ENCODE measurements at places on chromosomes 7 and 10. TPM values are rescaled to one million over a fixed set of nuclear protein-coding genes. Genes with fewer than 3 reads are reported as not detected.
A peak's percentile ranks its signal among the peaks of the same experiment; 100 is the strongest.

- H3K27ac ChIP-seq = peak overlapping the region; percentile 93
- no peak for DNase-seq
- H3K4me3 ChIP-seq = peak overlapping the region; percentile 73
These were observed 1.4 kb upstream of the KLF6 start for GRCh38 chr10:3786295-3787015.

- DNase-seq = no peak
- 0 out of 2 replicates have a peak, but pooled peaks cover 7% of the 10 kb centered on the region for H3K4me1 ChIP-seq
- peaks cover 10% of the 10 kb centered on the region for H3K27me3 ChIP-seq
- H3K4me3 ChIP-seq = no peak overlapping the region
These were observed 136.7 kb downstream of the ACTR3B start for GRCh38 chr7:152896217-152896616.

- DNase-seq = no peak
- H3K4me1 ChIP-seq = no peaks in the 10 kb centered on the region
- H3K27me3 ChIP-seq = no peaks in the 10 kb centered on the region
- H3K4me3 ChIP-seq = no peak overlapping the region
- H3K27ac ChIP-seq = no peak overlapping the region
- no peaks in the 10 kb centered on the region for H3K36me3 ChIP-seq
These were observed 132.4 kb upstream of the FOXK1 start for GRCh38 chr7:4549681-4550080.

DNA sequence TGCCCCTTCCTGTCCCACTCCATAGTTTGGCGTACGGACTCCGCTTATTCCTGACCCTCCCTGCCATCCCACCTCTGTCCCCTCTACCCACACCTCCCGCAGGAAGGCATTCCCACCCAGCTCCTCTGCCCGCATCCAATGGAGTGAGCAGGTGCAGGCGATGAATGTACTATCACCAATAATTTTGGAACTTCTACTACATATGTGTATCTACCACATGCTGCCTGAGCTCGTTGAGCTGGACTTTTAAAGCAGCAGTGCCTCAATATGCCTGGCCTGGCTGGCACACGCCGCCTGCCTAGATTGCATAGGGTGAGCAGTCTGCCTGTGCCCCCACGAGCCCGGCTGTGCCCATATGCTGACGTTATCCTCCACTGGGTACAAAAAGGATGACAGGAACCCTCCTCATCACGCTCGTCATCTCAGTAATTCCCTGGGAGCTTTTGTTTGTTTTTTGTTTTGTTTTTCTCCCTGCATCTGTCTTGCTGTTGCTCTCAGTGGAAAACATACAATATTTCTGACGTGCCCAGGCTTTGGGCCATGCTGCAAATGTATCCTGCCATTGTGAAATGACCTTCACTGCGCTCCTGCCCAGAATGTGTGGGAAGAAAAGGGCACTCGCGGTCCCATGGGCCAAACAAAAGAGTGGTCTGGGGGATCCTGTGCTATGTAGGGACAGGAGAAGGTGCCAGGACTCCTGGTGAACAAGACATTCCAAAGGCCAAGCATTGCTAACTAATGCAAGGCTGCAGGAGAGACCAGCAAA lies 302.8 kb downstream of the PTPRN2 start:
- no peak overlapping the region for H3K4me3 ChIP-seq
- H3K4me1 ChIP-seq = 0 out of 2 replicates have a peak, but pooled peaks cover 3% of the 10 kb centered on the region
- no peaks in the 10 kb centered on the region for H3K27me3 ChIP-seq
- no peak for DNase-seq
- no peaks in the 10 kb centered on the region for H3K36me3 ChIP-seq
- H3K27ac ChIP-seq = no peak overlapping the region

- no peaks in the 10 kb centered on the region for H3K27me3 ChIP-seq
These were observed 217.8 kb downstream of the DNAJB6 start for GRCh38 chr7:157554393-157555238.

Gene AQP1
- 1.2 TPM for total RNA-seq

GRCh38 chr7:6116211-6116610 lies 85.0 kb downstream of the ANKRD61 start:
- no peaks in the 10 kb centered on the region for H3K27me3 ChIP-seq
- H3K4me3 ChIP-seq = no peak overlapping the region
- no peak for DNase-seq
- peaks cover 53% of the 10 kb centered on the region for H3K36me3 ChIP-seq
- no peak overlapping the region for H3K27ac ChIP-seq

Gene GRID2IP
- total RNA-seq = not detected

Gene CALML3
- total RNA-seq = not detected

Gene GPRIN2
- total RNA-seq = 5.8 TPM

Gene HOXA2
- 1.8 TPM for total RNA-seq

Gene ZNF736
- 10.7 TPM for total RNA-seq

Gene CFAP70
- total RNA-seq = 0.73 TPM

All from PC-3 (cell line).